Cardiac muscle cell (in vitro differentiated cells and primary cell): ENCODE measurements at places on chromosomes 4 and X.

DNA sequence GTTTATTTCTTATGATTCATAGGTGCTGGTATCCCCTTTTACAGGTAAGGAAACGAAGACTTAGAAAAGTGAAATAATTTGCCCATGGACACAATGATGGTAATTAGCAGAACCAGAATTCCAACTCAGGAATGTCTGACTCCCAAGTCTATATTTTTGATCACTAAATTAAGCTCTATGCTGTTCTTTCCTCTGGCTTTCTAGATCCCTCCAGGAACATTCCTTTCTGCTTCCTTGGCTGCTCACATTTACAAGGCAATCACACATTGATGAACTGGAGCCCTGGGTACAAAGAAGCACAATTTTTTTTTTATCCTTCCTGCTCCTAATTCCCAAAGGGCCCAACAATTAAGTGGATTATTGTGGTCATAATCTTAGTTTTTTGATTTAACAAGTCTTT, 7.0 kb upstream of the CDKN2AIP start:
- DNase-seq = no peak

- no peak for DNase-seq
Measured at GRCh38 chr4:106775636-106776035, 260.5 kb downstream of the DKK2 start.

- DNase-seq = no peak
Measured at GRCh38 chr4:86810847-86811246, 38.3 kb downstream of the SLC10A6 start.

DNA sequence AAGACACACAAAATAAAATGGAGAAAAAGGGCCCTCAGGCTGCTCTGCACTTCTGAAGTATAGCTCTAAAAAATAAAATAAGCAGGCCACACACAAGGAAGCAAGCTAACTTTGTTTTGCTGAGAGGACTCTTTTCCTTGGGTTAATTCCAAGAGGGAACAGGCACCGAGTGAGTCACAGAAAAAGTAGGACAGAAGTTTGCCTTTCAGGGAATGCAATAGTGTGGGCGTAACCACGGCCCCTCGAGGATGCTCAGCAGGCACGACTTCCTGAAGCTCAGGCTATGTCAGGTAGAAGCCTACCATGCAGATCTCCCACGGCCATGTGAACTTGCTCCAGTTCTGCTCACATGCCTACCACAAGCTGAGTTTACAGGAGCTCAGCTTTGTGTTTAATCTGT, 22.1 kb downstream of the PPP1R2C start:
- DNase-seq = peak; percentile 70

- DNase-seq = no peak
Measured at GRCh38 chr4:181162676-181163075, 1080.5 kb upstream of the TENM3 start.

DNA sequence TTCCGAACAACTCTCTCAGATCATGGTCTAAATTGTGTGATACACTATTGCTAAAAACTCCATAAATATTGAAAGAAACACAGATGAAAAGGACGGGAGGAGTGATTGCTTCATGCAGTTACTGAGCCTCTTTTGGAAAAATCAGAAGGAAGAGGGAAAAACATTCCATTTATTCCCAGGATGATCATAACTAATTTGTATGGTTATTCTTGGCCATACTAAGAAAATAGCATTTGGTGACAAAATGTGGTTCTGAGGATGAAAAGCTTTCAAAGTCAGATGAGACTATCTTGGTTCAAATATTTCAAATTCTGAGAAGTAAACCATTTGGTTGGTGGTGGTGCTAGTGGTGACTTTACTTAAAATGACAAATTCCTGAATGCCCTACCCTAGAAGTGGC, 305.4 kb upstream of the LDB2 start:
- DNase-seq = no peak

DNA sequence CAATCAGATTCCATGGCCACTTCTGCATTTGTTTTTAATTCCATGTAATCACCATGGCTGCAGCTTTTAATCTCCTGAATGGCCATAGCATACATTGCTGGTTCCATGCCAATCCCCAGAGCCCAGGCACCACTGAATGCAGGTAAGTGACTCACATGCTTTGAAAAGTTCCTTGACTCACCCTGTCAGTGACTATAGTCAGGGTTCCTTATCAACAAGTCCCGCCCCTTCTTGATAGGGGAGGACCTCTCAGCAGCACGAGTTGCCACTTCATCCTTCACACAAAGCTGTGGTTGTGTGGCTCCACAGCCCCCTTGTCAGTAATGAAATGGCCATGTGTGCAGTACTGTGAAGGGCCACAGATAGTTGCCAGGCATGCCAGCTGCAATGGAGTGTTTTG, 516.6 kb downstream of the PPARGC1A start:
- peak; percentile 87 for DNase-seq

DNA sequence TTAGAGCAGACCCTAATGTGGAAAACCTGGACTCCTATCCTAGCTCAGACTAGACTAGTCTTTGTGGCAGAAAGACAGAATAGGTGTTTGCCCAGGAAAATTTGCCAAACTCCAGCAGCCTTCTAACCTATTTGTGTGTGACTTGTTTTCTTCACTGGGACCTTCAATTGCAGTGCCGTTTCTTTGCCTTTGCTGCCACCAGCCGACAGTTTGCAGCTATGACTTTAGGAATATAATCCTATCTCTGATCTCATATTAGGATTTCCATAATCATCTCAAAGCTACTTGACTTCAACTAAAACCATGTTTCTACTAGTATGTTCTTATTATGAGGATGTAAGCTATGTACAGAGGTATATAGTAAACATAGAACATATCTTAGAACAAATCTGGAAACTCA, 60.2 kb upstream of the PGAM4 start:
- peak; percentile 40 for DNase-seq

DNA sequence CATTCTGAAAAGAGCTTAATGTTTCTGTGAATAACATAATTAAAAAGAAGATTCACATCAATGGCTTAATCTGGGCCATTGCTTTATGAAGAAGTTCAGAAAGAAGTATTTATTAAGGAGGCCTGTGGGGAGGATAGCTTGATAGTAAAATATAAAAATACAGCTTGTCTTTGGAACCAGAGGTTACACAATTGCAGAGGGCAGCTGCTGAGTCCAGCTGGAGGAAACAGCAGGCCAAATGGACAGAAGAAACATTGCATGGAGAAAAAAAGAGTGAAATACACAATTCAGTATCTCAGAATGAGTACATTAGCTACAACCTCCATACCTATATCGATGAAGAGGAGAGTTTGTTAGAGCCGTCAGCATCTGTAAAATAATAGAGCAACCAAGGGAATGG, 148.0 kb upstream of the NPY2R start:
- DNase-seq = peak; percentile 46

DNA sequence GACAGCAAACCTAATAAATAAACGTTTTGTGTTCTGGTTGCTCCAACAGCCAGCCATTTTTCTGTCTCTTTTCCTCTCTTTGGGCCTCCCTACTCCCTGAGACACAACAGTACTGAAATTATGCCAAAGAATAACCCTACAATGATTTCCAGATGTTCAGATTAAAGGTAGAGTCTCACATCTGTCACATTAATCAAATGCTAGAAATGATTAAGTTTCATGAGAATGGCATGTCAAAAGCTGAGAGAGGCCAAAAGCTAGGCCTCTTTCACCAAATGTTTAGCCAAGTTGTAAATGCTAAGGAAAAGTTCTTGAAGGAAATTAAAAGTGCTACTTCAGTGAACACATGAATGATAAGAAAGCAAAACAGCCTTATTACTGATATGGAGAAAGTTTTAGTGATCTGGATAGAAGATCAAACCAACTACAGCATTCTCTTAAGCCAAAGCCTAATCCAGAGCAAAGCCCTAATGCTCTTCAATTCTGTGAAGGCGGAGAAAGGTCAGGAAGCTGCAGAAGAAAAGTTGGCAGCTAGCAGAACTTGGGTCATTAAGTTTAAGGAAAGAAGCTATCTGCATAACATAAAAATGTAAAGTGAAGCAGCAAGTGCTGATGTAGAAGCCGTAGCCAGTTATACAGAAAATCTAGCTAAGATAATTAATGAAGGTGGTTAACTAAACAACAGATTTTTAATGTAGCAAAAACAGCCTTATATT, 182.1 kb upstream of the NUDT6 start:
- DNase-seq = no peak
